NCI-H446 treated with DMSO at 0.1 percent for 48 hours (cell line): ENCODE measurements at places on chromosomes 6 and 20.

DNA sequence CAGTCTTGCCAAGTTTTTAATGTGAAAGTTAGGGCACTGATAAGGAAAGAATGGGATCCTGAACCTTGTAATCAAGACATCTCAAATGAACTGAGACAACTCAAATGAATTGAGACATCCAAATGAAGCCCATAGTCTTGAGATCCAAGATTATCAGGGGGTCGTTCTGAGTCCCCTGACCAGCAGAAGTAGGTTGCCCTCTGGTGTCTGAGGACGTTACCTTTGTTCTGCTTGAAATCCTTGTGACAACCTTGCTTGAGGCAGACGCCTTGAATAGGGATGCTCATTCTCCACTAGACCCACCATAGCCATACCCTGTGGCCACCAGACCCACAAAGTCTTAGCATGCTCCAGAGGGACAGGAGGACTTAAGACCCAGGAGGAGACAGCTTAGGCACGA lies 37.7 kb downstream of the ZBTB9 start:
- DNase-seq = no peak

- peak; percentile 80 for DNase-seq
These were observed 11.9 kb downstream of the SLX4IP start for GRCh38 chr20:10447028-10447427.

GRCh38 chr6:150541576-150541975 lies 58.1 kb upstream of the PLEKHG1 start:
- no peak for DNase-seq

GRCh38 chr6:27312146-27312949 lies at the start of gene POM121L2:
TSS of gene POM121L2 (minus strand) at chr6:27312273. CDS start at chr6:27312170, 103 bp downstream.
- peak; percentile 4 for DNase-seq

DNA sequence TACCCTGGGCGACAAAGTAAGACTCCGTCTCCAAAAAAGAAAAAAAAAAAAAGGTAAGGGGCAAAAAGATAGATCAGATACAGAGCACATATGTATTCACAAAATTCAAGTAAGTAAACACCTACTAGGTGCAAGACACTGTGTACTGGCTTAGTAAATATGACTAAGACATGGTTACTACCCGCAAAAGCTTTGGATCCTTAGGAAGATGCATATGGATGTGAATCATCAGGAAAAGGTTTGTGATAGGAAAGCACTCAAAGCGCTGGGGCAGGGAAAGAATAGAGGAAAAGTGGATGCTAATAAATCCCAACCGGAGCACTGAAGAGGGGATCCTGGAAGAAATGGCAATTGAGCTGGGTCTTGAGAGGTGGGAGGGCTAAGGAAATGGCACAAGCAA lies 118.8 kb upstream of the FAM184A start:
- no peak for DNase-seq

- DNase-seq = no peak
These were observed 2.8 kb upstream of the VSX1 start for GRCh38 chr20:25084626-25085187.

- no peak for DNase-seq
These were observed 80.8 kb upstream of the RBM24 start for GRCh38 chr6:17200395-17200794.

DNA sequence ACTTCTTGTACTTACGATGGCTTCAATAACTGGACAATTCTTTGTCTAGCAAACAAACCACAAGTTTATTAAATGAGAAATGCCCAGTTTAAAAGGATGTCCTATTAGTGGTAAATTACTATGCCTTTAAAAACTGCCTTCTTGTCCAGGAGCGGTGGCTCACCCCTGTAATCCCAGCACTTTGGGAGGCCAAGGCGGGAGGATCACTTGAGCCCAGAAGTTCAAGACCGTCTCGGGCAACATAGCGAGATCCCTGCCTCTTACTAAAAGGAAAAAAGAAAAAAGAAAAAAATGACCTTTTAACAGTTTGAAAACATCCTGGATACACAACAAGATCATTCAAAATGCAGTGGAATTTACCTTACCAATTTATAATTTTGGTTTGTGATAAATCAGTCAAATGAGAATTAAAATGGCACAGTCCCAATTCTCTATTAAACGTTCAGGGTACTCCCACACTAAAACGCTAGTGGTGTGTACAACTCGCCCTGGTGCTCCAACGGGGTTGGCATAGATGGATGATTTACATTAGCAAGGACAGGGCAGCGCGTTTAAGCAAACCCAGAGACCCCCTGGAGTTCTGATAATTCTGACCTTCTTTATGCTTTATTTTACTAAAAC lies 2.3 kb downstream of the ZBTB2 start:
- no peak for DNase-seq

GRCh38 chr6:169852504-169853195 lies 101.2 kb downstream of the ERMARD start:
- no peak for DNase-seq

DNA sequence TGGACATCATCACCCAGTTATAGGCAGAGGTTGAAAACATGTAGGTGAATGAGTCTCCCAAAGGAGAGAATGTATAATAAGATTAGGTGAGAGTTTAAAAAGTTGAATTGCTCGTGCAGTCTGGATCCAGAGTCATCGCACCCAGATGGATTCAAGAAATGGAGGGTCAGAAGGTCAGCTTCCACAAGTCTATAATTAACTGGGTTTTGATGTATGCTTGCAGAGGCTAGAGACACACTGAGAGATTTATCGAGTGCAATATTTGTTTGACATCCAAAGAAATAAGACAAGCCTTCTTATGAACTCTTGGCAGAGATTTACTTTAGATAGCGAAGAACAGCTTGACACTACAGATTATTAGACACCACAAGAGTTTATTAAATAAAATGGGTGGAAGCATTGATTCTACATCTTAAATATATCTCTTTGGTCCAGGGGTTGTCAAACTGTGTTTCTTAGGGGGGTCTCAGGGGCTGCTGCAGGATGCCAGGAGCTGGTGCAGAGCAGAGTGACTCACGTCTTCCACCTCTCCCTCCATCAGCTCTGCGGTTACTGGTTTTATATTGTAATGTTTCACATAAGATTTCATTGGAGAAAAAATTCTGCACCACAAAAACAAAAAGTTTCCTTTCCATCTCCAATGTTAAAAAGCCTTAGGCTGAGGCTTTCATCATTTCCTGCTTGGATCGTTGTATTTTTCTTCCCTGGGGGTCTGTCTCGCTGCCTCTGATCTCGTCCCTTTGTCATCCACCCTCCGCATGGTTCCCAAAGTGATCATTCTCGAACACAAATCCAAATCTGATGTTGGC lies 176.2 kb upstream of the AHI1 start:
- DNase-seq = no peak

GRCh38 chr6:22737331-22737730 lies 168.0 kb downstream of the HDGFL1 start:
- no peak for DNase-seq

GRCh38 chr6:126232671-126233070 lies 107.2 kb upstream of the CENPW start:
- no peak for DNase-seq

- DNase-seq = no peak
These were observed 84.2 kb downstream of the FOXF2 start for GRCh38 chr6:1473598-1473997.

- no peak for DNase-seq
These were observed 79.9 kb downstream of the CEBPB start for GRCh38 chr20:50270569-50270968.

- no peak for DNase-seq
These were observed 178.2 kb downstream of the LRFN2 start for GRCh38 chr6:40408786-40409542.

- no peak for DNase-seq
These were observed 26.0 kb downstream of the CEBPB start for GRCh38 chr20:50216543-50217206.

DNA sequence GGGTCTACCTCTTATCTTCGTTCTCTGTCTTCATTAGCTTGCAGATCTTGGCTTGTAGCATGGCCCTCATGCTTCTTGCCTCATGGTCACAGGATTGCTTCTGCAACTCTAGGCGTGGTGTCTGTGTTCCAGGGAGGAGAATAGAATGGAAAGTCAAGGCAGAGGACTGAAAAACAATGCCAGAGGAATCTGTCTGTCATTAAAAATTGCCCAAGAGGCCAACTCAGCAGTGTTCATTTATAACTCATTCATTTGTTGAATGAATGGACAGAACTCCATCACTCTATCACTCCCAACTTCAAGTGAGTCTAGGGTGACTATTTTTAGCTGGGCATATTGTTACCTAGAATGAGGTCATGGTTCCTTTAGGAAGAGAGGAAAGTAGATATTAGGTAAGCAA lies 179.6 kb downstream of the UST start:
- no peak for DNase-seq

DNA sequence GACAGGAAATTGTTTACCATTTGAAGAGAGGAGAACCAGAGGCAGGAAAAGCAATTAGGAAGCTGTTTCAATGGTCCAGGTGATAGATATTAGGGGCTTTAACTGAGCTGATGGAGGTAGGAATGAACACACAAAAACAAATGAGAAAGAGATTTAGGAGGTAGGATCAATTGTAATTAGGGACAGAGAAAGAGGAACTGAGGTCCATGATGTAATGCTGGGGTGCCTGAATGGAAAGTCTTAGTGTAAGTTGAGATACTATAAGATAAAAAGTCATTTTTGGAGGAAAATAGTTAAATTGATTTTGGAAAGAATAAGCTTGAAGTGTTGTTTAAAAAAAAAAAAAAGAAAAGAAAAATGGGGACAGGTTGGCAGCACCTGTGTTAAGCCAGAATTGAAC lies 58.5 kb upstream of the B3GAT2 start:
- no peak for DNase-seq

- no peak for DNase-seq
These were observed 247.1 kb upstream of the GRIK2 start for GRCh38 chr6:101146389-101146788.

DNA sequence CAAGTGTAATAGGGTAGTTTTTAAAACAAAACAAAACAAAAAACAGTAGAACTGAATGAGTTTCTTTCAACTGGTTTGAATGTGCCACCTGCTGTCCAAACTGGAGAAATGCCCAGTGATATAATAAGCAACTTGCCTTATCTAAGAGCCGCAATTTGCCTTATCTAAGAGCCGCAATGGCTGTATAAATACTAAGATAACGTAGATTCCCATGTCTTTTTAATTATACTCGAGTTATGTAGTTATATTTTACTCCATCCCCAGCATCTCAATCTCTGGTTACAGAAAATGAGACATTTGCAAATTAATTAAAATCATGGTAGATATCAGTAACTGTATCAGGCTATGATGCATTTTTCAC lies 67.2 kb downstream of the RPP40 start:
- no peak for DNase-seq
